ENCODE measurements at places on chromosomes 3 and 15.
A peak's percentile ranks its signal among the peaks of the same experiment; 100 is the strongest.

DNA sequence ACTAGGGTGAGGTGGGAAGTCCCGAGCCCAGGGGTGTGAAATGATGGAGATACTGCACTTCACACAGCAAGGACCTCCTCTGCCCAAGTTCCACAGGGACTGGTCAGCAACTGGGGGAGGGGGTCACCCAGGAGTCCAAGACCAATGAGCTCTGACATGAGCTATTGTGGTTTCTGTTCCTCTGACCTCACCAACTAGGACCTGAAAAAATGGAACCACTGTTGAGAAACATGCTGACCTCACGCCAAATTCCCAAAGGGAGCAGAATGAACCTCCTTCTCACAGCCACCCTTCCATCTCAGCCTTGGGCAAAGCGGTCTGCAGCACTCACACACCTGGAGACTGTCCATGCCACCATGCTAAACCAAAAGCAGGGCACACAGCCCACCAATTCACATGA, 69.3 kb downstream of the LRIG1 start:
- DNase-seq = peak; percentile 5

- DNase-seq = no peak
Observed at GRCh38 chr3:81270603-81271379, 490.7 kb downstream of the GBE1 start.

GRCh38 chr3:161221806-161222600, 892 bp downstream of the NMD3 start:
- no peak for DNase-seq

GRCh38 chr3:155254445-155254844, 39.0 kb downstream of the STRIT1 start:
- no peak for DNase-seq

GRCh38 chr3:20344400-20344959, 158.5 kb upstream of the SGO1 start:
- no peak for DNase-seq

- no peak for DNase-seq
Observed at GRCh38 chr15:57406062-57406772, 29.9 kb downstream of the CGNL1 start.

GRCh38 chr15:49669288-49669687, 48.4 kb downstream of the DTWD1 start:
- DNase-seq = no peak

Data from mammary epithelial cell (primary cell).